ENCODE measurements at places on chromosomes 7 and 10. TPM values are rescaled to one million over a fixed set of nuclear protein-coding genes. Genes with fewer than 3 reads are reported as not detected.

Gene C10orf67
- total RNA-seq: not detected

Gene OR13A1
- not detected for total RNA-seq

Gene ETV1
- 0.52 TPM for total RNA-seq

Gene CFAP70
- total RNA-seq: 0.26 TPM

Gene POLR3A
- total RNA-seq: 29.1 TPM

Gene CALHM2
- 0.52 TPM for total RNA-seq

Gene FOXI2
- not detected for total RNA-seq

Gene CTAGE4
- not detected for total RNA-seq

Gene MAGI2
- total RNA-seq: 0.25 TPM

Gene IRF5
- total RNA-seq: 1.2 TPM

GRCh38 chr10:61472090-61472674, 19.0 kb upstream of the TMEM26 start:
- DNase-seq: no peak

- no peak for DNase-seq
These were observed 122.7 kb downstream of the MAD1L1 start for GRCh38 chr7:2109936-2110609.

- DNase-seq: no peak
These were observed 107.3 kb upstream of the EFCAB10 start for GRCh38 chr7:105688617-105689016.

DNA sequence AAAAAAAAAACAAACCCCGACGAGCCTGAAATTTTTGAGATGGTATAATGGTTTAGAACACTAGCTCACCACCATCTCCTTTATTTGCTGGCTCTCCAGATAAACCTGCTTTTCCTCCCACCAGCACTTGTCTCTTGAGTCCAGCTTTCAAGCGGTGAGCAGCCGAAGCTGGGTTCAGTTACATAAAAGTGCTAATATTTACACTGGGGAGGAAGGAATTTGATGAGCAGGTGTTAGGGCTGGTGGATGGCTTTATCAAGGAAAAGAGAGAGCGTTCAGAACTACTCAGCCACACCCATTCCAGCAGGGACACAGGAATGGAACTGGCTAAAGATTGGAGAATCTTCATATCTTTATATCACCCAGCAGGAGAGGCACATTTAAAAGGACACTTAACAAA, 6.6 kb upstream of the CALML3 start:
- peak; percentile 93 for DNase-seq

- no peak for DNase-seq
These were observed 23.1 kb upstream of the ZC3HAV1L start for GRCh38 chr7:139058943-139059342.

- no peak for DNase-seq
These were observed 419.1 kb downstream of the AUTS2 start for GRCh38 chr7:70017357-70017756.

GRCh38 chr7:77823787-77824186, 25.2 kb downstream of the PHTF2 start:
- DNase-seq: no peak

DNA sequence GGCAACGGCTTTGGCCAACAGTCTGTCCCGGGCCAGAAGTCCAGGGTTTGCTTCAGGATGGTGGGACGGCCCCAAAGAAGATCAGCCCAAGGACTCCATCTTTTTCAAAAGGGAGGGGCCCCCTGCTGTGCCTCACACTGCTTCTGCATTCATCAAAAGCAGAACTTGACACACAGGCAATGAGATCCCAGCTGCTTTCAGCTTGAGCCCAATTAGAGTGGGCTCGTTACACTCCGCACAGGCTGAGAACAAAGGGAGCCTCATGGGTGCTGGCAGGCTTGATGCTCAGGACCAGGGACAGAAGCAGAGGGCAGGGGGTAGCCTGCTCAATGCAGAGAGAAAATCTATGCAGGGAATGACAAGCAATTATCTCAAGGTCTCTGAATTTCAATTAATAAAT, 45.5 kb downstream of the VOPP1 start:
- no peak for DNase-seq

DNA sequence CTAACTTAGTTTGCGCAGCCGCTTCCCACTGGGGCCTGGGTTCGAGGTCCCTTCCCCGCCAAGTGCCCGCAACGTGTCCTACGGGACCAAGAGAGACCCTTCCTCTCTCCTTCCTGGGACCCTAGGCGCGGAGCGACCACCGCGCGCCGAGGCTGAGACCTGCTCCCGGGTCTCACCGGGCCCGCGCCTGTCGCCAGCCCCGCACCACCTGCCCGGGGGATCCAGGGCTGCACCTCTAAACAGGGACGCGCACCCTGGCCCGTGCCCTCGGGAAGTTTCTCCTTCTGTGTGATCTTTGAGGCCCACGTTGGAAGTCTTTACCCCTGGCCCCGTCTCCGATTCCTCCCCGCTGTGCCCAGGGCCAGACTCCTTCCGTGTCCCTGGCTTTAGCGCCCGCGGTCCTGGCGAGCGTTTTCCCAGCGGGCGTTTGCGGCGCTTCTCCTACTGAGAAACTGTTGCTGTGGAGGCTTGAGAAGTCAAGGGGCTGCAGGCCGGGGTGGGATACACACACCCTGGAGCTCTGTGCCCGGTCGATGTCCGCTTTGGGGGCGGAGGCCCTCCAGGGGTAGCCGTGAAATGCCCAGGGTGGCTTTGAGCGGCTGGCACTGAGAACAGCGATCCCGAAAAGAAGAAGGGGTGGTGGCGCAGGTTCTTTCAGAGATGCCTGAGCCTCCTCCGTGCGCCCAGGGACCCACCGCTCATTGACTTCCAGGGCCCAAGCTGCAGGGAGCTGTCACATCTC, 575 bp downstream of the PLPP4 start:
- no peak for DNase-seq

DNA sequence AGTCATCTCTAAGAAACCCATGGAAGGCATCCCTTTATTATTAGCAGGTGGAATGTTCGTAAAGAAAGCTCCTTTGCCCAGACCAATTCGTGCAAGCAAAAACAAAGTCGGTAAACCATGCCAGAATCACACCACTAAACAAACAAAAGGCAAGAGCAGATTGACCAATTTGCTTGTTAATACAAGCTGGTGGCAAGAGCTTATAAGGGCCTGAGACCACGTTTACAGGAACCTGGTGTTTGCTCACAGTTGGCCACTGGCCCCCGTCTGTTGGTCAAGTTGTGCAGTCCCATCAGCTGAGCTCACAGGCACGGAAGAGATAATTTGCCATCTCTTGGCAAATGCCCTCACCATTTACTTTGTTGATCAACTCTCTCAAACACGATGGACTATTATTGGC, 342.2 kb upstream of the MKI67 start:
- no peak for DNase-seq

DNA sequence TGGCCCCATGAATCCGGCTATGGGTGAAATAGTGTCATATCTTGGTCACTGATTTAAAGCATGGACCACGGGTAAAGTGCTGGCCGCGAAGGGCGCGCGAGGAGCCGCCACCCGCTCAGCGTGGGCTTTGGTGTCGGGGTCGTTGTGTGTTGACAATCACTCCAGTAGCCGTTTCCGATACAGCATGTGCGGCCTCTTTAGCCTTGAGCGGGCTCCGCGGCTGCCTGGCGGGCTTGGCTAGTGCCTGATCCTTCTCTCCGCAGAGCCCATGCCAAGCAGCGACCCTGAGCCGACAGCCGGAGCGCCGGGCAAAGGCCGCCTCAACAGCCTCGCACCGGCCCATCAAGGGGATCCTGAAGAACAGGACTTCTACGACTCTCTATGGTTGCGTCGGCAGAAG, 105.9 kb downstream of the SLC37A3 start:
- no peak for DNase-seq

- no peak for DNase-seq
These were observed 1.8 kb downstream of the KIAA1549 start for GRCh38 chr7:138979226-138979979.

GRCh38 chr7:155444746-155445145, 13.2 kb upstream of the EN2 start:
- DNase-seq: no peak

GRCh38 chr7:57399972-57400371, 50.0 kb upstream of the ZNF716 start:
- no peak for DNase-seq

GRCh38 chr10:63477927-63478326, 12.2 kb upstream of the JMJD1C start:
- no peak for DNase-seq

- no peak for DNase-seq
These were observed 133.0 kb upstream of the AUTS2 start for GRCh38 chr7:69465262-69465661.

- DNase-seq: no peak
These were observed 64.0 kb downstream of the CDK14 start for GRCh38 chr7:90660100-90660499.

Data from Caco-2 (cell line).